ENCODE measurements at places on chromosomes 5 and 9.

DNA sequence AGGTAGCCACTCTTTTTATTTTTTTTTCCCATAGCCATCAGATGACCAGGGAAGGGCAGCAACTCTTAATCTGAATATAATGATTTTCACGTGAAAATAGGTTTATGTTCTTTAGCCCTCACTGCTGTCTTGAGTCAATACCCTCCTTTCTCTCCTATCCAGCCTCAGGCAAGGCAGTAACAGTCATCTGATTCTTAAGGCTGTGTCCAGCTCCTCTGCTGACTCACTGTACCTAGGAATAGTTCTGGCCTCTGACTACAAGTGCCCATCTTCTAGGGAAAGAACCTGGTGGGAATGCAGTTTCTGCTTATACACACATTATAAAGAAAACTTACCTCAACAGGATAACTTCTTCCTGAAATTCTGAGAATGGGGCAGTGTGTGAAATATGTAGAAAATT, 30.7 kb downstream of the DHX29 start:
- no peak for DNase-seq

DNA sequence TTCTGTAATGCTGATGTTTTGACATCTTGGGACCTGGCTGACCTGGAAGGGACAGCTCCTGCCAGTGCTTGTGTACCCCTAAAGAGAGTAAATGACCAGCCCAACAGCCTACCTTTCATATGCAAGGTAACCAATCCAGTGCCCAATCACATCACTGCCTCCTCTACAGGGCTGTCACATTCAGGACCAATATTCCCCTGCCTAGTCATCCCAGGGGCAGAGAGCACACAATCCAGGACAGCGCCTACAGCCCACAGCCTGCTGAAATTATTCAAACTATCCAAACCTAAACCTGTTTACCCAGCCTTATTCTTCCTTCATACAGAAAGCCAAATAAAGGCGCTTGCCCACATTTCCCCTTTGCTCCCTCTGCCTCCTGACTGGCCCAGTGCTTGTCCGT, 284.1 kb downstream of the CTNND2 start:
- no peak for DNase-seq

GRCh38 chr9:712643-713042, 128.9 kb upstream of the DMRT1 start:
- DNase-seq: no peak

GRCh38 chr5:125348221-125348692, 601.8 kb upstream of the ZNF608 start:
- DNase-seq: no peak

DNA sequence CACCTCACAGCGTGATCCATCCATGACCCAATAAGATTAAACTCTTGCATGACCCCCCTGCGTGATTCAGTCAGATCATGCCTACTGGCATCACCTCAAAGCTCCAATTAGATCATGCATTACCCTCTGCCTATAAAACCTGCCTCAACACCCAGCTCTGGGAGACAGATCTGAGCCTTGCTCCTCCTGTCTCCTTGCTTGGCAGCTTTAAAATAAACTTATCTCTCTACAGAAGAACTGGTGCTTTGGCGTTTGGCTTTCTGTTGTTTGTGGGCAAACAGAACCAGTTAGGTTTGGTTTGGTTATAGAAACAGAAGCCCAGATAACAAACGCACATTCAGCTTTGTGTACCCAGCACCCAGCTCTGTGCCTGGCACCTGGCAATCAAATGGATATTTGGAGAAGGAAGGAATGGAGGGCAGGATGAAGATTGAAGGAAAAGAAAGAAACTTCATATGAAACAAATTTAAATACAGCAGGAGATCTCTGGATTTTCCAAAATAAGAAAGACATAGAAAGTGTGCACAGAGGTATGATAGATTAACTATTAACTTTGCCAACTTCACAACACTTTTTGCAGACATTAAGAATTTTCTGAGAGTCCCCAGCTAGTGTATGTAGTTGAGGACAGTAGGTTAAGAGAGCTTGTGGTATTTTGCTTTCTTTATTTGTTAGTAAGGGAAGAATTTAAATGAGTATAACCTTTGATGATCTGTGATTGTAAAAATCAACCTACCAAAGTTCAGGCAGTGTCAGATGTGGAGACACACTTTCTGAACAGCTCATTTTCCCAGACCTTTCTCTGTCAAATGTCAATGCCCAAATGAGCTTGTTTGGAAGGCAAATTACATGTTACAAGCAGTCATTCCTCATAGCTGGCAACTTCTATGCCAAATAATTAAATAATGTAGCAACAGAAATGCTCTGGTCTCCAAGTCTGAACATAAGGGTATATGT, 102.1 kb upstream of the ASTN2 start:
- DNase-seq: no peak

GRCh38 chr5:59189472-59190244, 606.8 kb downstream of the RAB3C start:
- no peak for DNase-seq

GRCh38 chr5:131221888-131222287, 42.0 kb upstream of the CDC42SE2 start:
- DNase-seq: no peak

DNA sequence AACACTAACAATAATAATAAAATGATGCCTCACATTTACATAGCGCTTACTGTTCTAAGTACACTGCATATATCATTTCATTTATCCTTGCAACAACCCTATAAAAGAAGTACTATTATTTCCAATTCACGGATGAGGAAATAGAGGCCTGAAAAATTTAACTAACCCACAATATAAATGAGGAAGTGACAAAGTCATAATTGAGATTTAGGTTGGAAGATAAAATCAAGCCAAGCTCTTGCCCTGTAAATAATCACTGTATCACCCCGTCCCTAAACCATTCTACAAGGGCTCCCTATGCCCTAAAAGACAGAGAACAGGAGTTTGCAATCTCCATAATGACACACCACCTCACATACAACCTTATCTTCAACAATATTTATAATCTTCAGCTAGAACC, 49.6 kb downstream of the STRBP start:
- no peak for DNase-seq

GRCh38 chr9:96400132-96400910, 16.8 kb upstream of the SLC35D2 start:
- DNase-seq: no peak

DNA sequence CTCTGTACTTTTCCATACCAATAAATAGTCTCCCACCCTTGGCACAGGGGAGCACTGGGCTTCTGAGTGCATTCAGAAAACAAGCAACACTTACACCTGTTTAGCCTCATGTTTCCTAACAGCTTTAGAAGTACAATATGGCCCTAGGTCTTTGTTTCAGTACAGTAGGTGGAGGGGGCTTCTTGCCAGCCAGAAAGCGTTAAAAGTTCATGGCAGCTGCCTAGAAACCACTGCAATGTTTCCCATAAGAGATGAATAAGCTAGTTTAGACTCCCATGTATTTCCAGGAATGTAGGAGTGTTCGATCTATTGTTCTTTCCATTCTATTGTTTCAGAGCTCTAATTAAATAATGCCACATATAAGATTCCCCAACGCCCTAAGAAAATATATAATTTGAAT, 444.8 kb downstream of the ARHGEF28 start:
- no peak for DNase-seq

DNA sequence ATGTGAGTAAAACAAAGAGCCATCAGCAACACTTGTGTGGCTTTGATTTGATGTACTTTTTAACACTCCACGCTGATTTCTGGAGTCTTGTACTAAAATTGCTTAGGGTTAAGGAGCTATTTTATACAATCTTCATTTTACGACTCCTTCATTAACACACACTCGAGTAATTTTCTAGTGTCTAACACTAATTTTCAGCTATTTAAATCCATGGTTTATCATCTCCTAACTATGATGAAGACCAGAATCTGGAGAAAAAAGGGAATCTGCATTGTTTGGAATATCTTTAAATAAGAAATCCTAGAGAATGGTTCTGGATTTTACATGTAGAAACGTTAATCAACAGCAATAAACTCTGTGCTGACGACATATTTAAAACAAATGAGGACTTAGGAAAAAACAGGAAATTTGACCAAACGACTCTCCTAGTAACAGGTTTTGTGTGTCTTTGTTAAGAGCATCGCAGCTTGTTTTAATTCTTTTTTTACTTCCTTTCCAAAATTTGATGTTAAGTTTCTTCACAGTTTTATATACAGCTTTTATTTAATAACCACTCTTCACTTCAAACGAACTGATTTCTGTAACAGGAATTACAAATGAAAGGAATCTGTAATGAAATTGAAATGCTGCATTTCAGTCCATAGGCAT, 138.5 kb downstream of the AOPEP start:
- no peak for DNase-seq

GRCh38 chr5:130975847-130976246, 189.2 kb downstream of the HINT1 start:
- DNase-seq: no peak
